ENCODE measurements at places on chromosomes 1 and 21. TPM values are rescaled to one million over a fixed set of nuclear protein-coding genes. Genes with fewer than 3 reads are reported as not detected.

- no peak for DNase-seq
These were observed 23.9 kb downstream of the INPP5B start for GRCh38 chr1:37922767-37923550.

- DNase-seq = no peak
These were observed 165.9 kb upstream of the CACNA1E start for GRCh38 chr1:181317261-181317930.

OPTC gene
- total RNA-seq = not detected

SERTAD4 gene
- not detected for total RNA-seq

DISP3 gene
- 0.69 TPM for total RNA-seq
